ENCODE measurements at places on chromosomes 2 and 18.

DNA sequence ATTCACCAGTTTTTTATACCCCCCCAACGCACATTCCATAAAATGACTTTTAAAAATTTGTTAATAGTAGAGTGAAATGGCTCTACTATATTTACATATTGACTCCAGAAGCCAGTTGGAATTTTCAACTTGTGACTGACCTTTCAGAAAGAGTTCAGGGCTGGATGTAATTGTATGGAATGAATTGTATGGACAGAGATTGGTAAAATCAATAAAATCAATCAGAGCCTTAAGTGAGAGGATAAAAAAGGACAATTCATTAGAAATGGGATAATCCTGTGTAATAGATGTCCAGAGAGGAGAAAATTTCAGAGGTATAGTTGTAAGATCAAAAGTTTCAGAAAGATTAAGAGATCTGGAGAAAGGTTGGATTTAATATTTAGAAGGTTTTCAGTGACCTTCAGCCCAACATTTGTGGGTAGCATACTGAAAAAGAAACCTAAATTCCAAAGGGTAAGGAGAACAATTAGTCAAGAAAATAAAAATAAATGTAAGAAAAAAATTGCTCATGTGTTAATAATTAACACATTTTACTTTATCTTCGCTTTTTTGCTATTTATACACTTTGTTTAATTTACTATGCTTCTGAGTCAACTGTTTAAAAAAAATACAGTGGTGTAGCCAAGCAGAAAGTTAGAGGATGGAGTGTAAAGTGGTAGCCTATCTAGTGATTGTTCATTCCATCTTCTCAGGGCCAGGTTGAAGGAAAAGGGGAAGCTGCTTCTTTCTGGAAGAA is 385.4 kb upstream of the TMEFF2 start:
- DNase-seq = no peak

GRCh38 chr18:73479477-73479876 is 611.7 kb upstream of the NETO1 start:
- peak; percentile 10 for DNase-seq

- DNase-seq = peak; percentile 21
Observed at GRCh38 chr2:164015328-164016123, 279.7 kb upstream of the FIGN start.

DNA sequence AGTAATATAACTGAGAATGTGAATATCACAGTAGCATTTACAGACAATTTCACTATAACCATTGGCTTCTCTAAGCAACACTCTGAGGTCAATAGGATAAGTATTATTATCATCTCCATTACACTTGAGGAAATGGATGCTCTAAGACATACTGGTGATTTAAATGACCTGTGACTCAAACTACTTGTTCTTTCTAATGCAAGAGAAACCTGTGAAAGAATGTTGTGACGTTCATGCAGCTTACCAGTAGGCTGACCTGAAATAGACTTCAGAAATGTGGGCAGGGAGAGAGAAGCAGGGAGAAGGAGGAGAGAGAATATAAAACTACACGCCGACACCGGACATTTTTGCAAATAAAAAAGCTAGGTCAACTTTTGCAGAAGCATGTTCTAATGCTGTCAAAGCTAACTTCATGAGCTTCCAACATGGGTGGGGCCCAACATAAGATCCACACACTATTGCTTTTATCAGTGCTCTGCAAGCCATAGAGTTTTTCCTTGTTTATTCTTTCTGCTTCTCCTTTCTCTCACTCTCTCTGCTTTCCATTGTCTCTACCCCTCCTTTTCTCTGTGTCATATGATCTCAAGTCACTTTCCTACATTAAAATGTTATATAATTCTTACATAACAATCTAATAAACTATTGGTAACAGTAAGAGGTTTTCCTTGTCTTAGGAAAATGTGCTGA is 217.6 kb upstream of the FN1 start:
- DNase-seq = peak; percentile 35

- no peak for DNase-seq
Observed at GRCh38 chr2:215724146-215724545, 288.3 kb upstream of the FN1 start.

DNA sequence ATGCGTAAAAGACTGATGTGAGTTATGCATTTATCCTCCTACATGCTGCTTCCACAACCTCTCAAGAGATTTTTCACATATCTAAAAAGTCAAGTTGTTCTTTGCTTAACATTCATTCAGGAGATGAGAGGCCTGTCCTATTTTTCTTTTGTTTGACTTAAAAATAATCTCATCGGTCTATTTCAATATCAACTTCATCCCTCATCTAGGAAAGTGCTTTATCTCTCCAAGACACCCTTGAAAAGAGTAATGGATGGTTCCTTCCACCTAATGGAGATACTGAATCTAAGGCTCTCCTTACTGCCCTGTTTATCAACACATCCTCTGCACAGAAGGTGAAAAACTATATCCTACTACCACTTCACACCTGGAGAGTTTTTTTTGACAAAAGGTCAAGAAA is 2.4 kb downstream of the NFE2L2 start:
- DNase-seq = no peak

DNA sequence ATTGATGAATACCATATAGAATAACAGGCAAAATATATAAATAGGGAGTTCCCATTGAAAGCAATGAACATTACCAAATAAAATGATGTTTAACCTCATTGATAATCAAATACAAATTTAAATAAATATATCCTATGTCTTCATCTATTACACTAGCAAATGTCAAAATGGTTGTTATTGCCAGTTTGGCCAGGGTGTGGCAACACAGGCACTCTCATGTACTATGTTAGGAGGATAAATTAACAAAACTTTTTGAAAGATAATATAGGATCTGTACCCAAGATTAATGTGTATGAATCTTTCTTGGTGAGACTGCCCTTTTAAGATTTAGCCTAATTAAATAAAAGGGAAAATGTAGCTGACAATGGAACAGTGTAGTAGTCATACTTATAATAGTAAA is 659.3 kb downstream of the ERBB4 start:
- peak; percentile 11 for DNase-seq

GRCh38 chr2:86237172-86237571 is 37.9 kb downstream of the MRPL35 start:
- DNase-seq = no peak

DNA sequence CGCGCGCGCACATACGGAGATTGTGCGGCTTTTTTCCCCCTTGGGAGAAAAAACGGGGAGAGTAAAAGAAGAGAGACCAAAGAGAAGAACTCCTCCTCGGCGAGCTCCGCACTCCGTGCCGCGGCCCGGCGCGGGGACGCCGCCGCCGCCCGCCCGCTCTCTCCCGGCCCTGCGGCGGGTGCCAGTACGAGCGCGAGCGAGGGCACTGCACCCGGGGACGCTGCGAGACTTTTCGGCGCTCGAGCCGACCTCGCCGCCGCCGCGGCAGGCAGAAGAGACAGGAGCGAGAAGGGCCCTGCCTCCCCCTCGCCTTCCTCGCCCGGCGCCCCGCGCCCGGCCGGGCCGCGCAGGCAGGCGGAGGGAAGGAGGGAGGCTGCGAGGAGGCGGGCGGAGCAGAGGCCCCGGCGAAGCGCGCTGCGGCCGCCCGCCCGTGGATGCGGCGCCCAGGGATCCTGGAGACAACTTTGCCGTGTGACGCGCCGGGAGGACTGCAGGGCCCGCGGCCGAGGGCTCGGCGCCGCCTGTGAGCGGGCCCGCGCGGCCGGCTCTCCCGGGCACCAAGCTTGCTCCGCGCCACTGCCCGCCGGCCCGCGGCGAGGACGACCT is 857 bp upstream of the INHBB start:
- no peak for DNase-seq

- peak; percentile 51 for DNase-seq
Observed at GRCh38 chr2:62705859-62706720, 577 bp downstream of the EHBP1 start.

GRCh38 chr2:163345795-163346573 is 389.8 kb downstream of the FIGN start:
- DNase-seq = peak; percentile 69

- DNase-seq = peak; percentile 69
Observed at GRCh38 chr2:182866461-182867406, at the start of gene FRZB. Gene FRZB, minus strand, starts transcription at chr2:182866637. Its CDS starts 85 bp downstream, at chr2:182866552.

GRCh38 chr2:103268841-103269498 is 507.1 kb downstream of the TMEM182 start:
- no peak for DNase-seq

DNA sequence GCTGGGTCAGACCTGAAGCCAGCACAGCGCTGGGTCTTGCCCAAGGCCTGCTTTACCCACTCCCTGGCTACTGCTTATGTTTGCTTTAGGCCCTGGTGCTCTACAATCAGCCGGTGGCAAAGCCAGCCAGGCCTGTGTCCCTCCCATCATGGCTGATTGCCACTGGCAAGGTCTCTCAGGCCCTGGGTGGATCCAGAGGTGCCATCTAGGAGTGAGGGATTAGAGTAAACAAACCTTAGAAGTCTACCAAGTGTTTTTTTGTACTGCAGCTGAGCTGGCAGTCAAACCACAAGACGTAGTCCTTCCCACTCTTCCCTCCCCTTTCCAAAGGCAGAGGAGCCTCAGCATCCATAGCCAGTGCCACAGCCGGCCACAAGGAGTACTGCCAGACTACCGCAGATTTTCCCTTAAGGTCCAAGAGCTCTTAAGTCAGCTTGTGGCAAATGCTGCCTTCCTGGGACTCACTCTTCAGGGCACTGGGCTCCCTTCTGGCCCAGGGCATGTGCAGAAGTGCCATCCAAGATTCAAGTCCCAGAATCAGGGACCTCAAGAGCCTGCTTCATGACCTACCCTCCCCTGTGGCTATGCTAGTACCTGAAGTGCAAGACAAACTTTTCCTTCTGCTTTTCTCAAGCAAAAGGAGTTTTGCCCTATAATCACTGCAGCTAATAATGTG is 20.0 kb downstream of the IL1RL2 start:
- DNase-seq = no peak

DNA sequence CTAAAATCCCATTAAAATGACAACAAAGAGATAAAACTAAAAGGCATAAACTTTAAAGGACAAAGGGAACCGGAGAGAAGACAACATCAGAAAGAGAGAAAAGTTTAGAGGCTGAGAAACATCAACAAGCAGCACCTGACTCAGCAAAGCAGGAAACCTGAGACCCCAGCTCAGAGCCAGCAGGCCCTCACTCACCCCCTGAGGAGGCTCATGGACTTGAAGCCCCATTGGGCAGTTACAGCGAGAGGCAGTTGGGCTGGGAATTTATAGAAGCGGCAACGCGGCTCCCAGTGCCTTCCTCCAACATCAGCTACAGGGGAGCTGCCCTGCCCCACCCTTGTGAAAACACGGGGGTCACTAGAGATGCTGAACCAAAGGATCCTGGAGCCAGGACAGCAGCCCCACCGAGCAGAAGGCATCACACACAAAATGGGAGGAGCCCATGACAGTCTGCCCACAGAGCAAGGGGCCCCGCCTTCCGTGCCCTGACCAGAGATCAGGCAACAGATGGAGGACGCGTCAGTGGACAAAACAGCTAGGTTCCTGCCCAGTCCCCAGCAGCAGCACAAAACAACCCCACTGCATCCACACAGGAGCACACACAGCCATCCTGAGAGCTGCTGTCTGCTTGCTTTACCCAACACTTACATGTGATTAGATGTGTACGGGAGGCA is 52.7 kb downstream of the CMPK2 start:
- DNase-seq = no peak

DNA sequence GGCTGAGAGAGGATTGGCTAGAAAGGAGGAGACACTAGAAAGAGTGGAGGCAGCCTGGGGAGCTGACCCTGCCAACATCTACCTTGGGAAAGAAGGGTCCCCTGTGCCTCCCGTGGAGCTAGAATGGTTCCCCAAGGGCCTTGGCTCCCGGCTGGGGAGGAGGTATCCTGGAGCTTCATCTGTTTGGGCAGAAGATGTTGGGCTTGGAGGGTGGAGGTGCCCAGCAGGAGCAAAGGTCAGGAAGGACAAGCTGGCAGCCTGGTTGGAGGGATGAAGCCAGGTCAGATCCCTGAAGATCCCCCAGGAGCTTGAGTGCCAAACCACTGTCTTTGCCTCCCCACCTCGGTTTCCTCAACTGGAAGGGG is 2.9 kb downstream of the ATP6V1B1 start:
- DNase-seq = no peak

DNA sequence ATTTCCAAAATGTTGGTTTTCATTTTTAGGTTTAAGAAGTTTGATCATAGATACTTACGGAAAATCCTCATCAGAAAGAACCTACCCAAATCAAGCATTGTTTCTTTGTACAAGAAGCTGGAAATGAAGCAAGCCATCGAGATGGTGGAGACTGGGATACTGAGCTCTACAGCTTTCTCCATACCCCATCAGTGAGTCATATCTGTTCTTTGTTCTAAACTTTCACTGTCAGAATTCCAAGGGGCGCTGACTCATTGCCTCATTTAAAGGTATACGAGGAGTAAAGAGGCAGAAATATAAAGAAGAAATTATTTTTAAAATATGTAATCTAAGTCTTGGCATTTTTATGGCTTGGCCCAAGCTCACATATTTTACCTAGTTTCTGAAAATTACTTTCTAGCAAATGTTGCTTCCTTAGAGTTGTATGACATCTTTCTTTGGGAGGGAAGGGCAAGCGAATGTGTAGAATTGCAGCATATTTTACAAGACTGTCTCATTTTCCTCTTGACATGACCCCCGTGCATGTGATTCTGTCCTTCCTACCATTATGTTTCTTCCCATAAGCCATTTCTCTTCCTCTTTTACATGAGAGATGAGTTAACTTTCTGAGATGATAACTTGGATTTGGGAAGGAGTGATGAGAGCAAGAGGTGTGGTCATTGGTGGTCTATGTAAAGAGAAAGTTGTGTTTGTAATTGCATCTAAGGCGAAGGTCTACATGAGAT is 41.2 kb downstream of the SLC9A4 start:
- DNase-seq = peak; percentile 96

DNA sequence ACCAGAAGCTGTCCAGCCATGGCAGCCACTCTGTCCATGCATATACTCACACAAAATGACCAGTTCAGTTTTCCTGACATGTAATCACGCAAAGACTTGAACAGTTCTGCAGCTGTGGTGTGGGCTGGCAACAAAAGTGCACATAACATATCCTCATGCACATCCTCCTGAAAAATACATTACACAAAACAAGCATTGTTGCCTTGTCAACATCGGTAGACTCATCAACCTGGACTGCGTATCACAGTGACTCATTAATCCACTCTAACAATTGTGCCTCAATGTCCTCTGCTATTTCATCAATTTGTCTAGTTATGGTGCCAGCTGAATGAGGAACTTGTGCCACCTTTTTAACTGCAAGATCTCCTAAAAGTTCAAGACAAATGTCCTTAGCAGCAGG is 19.5 kb downstream of the RBKS start:
- peak; percentile 28 for DNase-seq
